ENCODE measurements at places on chromosomes 3 and 15.

- DNase-seq = no peak
Observed at GRCh38 chr15:87419344-87419743, 837.2 kb downstream of the NTRK3 start.

- no peak for DNase-seq
Observed at GRCh38 chr3:146160964-146161662, at the start of gene PLOD2. PLOD2 (minus strand) TSS chr3:146161184; CDS start chr3:146160989, 195 bp downstream.

GRCh38 chr15:83066734-83067637 is at the start of gene BTBD1:
BTBD1 (minus strand) TSS chr15:83067252; CDS start chr15:83067151, 101 bp downstream.
- peak; percentile 77 for DNase-seq

DNA sequence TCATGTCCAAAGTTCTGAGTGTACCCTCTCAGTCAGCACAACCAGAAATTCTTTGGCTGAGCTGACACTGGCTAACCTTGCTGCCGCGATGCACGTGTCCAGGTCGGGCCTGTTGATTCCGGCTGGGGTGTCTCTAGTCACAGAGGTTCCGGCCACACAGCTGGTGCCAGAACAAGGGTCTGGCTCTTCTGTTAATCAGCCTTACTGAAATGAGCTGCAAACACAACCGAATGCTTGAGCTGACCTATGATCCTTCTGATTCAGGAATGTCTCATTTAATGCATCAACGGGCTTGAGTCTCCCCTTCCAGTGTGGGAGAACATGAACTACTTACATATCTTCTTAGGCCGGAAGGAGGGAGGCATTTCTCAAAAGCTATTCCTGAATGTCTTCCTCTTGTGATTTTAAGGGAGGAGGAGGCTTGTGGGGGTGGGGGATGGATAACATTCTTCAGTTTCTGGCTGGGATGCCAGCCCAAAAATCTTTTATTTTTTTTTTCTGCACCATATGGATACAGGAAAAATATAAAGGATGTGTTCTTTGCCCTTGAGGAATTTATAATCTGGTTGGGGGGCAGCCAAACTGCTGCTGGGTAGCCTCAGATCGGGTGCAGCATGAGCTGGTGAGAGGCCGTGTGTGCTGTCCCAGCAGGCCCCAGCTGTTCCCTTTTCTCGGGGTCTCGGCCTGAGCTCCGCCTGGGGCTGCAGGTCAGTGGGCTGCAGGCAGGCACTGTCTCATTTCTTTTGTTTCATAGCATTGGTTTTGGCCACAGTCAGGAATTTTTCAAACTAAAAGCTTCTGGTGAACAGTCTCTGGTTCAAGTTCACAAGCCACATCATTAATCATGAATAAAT is 319.1 kb upstream of the TBL1XR1 start:
- no peak for DNase-seq

DNA sequence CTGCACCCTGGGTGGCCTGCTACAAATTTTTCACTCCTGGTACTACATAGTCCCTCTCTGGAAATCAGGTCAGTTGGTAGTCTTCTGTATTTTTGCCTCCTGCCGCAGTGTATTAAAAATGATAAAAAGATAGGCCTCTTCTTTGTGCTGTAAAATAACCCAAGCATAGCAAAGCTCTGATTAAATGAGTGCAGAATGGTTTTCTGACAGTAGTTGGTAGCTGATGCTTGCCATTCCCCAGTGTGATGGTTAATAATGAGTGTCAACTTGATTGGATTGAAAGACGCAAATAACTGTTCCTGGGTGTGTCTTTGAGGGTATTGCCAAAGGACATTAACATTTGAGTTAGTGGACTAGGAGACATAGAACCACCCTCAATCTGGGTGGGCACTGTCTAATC is 264.4 kb upstream of the ZNF717 start:
- DNase-seq = no peak

- DNase-seq = peak; percentile 80
Observed at GRCh38 chr15:34588046-34588674, 4.7 kb upstream of the GOLGA8B start.

DNA sequence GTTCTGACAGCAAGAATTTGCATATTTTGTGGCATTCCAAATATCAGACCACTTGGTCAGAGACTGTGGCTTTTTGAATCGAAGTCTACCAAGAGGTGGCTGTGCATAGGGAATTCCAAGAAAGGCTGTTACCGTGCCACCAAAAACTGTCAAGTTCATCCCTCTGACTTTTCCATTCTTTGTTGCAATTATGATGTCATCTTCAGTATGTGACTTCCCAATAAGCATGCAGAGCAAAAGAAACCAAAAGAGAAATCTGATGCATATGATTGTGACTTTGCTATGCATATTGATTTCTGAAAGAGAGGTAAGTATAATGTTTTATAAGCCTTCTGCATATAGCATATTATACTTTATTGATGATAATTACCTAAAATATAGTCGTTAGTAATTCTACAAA is 6.5 kb downstream of the BCHE start:
- DNase-seq = no peak

- no peak for DNase-seq
Observed at GRCh38 chr15:25469377-25469776, 30.6 kb upstream of the UBE3A start.

DNA sequence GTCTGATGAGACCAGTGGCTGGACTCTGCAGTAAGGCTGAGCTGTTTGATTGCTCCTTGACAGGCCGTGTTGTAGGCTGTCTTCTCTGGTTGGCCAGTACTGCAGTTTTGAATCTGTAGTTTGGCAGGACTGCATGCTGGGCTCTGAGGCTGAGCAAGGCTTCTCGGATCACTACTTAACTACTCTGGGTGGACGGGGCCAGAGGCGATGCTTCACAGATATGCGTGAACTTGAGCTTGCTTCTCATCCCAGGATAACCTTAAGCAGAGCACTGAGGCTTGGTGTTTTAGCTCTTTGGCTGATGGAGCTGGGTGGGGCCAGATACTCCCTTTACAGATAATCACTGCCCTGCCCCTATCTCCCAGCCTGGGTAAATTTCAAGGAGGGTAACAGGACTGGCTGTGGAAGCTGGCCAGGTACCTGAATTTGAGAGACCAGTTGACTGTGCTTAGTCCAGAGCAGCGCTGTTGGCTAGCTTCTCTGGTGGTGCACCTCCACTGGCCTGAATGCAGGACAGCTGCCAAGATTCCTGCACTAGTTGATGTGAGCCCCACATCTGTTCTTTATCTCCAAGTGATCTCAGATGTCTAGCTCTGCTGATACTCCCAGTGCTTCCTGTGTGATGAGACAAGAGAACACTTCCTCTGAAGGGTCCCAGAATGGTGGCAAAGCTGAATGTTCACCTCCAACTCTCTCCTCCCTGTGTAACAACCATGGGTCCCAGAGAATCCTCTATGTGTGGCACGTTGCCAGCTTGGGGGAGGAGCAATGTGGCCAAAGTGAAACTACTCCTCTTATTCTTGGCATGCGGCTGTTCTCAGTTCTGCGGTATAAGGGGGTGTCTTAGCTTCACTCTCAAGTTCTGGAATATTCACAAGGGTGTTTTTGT is 37.9 kb downstream of the RPL39L start:
- peak; percentile 70 for DNase-seq

- DNase-seq = peak; percentile 18
Observed at GRCh38 chr3:111712294-111713167, 117.4 kb upstream of the ZBED2 start.

DNA sequence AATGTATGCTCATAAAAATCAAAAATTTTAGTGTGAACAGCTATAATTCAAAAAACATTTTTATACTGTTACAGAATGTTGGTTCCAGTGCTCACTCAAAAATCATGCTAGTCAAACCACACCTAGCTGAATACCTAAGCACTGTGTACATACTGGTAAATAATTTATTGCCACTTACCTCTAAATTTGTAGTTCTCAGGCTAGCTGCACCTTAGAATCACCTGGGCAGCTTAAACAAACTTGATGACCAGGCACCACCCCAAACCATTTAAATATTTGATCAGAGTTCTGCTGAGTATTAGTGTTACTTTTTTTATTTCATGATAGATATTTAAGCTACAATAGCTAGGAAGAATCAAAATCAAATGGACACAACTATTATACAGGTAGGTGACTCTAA is 32.3 kb upstream of the TMCO5A start:
- DNase-seq = no peak

DNA sequence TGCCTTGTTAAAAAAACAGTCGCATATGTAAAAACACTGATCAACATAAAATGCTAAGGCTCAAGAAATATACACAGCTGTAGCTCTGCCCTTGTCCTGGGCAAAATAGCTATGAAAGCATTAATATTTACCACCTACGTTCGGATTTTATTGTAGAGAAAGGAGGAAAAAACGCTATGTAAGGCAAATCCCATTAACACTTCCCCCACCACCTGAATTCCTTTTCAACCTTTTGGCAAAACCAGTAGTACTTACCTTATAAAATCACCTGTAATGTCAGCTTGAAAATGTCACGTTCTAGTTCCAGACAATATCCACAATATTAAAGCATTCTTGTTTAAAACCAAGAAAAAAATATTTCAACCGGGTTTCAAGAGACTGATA is 3.6 kb downstream of the TRA2B start:
- DNase-seq = no peak

- DNase-seq = no peak
Observed at GRCh38 chr3:196214783-196215441, 1.4 kb upstream of the SLC51A start.
